CD4-positive, alpha-beta memory T cell (primary cell): ENCODE measurements at places on chromosomes 4 and X. TPM values are rescaled to one million over a fixed set of nuclear protein-coding genes. Genes with fewer than 3 reads are reported as not detected.

DNA sequence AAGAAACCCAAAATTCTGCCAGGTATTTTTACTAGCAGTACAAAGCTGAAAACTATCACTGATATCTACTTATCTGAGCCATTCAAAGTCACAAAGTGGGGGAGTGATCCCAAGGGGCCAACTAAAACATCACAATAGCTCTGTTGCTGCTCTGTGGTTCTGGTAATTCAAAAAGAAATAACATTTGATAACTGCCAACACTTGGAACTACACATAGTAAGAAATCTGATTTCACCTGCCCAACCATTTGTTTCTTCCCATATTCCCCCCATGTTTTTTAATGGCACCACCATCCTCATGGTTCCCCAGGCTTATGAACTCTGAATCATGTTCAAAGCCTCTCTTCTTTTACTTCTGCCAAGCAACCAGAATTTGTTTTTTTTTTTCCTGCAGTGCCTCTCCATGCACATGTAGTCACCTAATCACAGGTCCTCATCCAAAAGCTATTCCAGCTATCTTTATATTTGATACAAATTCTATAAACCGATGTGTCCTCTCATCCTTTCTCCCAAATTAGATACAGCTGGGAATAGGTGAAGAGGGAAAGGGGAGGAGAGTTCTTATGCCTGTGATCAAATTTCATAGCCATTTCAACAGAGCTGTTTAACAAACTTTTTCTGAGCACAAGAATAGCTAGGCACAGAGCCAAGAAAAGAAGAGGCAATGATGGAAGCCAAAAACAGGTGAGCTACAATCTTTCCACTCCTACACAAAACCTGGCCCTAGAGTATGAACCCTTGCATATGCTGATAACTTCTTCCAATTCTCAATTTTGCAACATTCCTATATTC is 7.7 kb downstream of the AMMECR1 start:
- DNase-seq = no peak

DNA sequence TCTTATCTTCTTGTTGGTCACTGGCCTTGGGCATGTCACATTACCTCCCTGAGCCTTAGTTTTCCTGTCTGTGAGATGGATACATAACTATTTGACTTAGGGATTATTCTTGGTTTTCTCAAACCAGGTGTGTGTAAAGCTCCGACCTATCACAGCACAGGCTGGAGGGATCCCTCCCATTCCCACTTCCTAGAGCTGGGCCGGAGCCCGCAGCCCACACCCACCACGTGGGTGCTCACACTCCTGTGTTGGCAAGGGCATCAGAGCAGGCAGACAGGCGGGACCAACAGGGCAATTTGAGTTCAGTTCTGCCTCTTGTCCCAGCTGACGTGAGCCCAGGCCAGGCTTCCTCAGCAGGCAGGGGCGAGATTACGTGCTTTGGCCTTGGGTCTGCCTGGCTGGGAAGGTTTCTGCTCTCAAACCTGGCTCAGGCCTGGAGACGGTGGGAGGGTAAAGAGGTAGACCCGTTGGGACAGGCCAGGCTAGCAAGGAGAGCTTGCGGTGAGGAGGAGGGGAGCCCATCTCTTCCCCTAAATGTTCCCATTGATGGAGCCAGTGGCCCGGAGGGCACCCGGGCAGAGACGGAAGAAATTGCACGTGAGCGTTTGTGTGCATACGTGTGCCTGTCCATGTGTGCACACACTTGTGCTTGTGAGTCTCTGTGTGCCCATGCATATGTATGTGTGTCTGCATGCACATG is 734 bp upstream of the SH3TC1 start:
- no peak for DNase-seq

GRCh38 chr4:22490718-22491315 is 25.0 kb downstream of the ADGRA3 start:
- DNase-seq = no peak

The CCDC158 gene
- not detected for total RNA-seq

GRCh38 chrX:54043541-54044125 is 640 bp downstream of the PHF8 start:
- DNase-seq = no peak
